ENCODE measurements at places on chromosomes 7 and 10.

DNA sequence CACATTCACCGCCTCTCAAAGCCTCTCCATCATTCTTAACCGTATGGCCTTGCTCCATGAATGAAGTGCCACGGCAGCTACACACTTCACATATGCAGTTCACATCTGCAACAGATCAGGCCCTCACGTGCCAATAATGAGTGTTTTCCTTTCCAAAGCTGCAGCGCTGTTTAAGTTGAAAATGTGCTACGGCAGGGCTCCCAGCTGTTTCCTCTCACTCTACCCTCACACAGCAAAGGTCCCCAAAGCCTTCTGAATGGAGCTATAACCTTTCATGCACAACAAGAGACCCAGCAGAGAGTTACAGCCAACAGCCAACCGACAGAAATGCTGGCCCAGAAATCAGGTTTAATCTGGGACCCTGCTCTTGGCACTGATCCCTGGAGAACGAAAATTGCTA is 236.1 kb downstream of the ELMO1 start:
- no peak for DNase-seq

- no peak for DNase-seq
These were observed 10.1 kb downstream of the TBC1D12 start for GRCh38 chr10:94412449-94412848.

DNA sequence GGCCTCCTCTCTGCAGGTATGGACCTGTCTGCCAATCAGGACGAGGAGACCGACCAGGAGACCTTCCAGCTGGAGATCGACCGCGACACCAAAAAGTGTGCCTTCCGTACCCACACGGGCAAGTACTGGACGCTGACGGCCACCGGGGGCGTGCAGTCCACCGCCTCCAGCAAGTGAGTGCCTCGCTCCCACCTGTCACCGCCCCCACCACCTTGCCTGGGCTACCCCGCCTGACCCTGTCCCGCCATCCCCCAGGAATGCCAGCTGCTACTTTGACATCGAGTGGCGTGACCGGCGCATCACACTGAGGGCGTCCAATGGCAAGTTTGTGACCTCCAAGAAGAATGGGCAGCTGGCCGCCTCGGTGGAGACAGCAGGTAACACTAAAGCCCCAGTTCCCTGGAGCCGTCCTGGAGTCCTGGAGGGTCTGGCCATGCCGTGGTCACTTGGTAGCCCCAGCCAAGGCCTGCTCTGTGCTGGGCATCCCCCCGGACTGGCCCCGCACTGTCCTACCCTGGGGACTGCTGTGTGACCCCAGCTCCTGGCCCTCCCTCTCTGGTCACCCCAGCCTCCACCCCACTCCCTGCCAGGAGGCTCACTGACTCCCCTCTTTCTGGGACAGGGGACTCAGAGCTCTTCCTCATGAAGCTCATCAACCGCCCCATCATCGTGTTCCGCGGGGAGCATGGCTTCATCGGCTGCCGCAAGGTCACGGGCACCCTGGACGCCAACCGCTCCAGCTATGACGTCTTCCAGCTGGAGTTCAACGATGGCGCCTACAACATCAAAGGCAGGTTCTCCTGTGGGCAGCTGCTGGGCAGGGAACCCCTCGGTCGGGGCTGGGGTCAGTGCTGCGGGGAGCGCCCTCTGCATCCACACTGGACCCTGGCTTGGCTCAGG is 178.0 kb downstream of the RNF216 start:
- DNase-seq: no peak

- DNase-seq: no peak
These were observed 2.6 kb downstream of the CAMK2B start for GRCh38 chr7:44322631-44323363.

DNA sequence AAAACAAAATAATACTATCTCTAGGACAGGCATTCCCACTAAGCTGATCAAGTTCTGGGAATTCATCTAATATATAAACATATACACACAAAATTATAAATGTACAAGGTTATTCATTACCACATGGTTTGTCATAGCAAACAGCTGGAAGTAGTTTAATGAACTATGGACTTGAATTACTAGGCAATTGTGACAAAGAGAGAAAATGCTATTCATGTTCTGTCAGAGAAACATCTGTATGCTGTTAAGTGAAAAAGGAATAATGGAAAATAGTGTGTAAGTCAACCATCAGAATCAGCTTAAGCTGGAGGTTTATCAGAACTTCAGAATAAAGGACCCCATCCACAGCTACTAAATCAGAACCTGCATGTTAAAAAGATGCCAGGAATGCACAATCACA is 2.8 kb downstream of the ZNF248 start:
- DNase-seq: no peak

- no peak for DNase-seq
These were observed 91.2 kb upstream of the INSIG1 start for GRCh38 chr7:155206318-155207020.

DNA sequence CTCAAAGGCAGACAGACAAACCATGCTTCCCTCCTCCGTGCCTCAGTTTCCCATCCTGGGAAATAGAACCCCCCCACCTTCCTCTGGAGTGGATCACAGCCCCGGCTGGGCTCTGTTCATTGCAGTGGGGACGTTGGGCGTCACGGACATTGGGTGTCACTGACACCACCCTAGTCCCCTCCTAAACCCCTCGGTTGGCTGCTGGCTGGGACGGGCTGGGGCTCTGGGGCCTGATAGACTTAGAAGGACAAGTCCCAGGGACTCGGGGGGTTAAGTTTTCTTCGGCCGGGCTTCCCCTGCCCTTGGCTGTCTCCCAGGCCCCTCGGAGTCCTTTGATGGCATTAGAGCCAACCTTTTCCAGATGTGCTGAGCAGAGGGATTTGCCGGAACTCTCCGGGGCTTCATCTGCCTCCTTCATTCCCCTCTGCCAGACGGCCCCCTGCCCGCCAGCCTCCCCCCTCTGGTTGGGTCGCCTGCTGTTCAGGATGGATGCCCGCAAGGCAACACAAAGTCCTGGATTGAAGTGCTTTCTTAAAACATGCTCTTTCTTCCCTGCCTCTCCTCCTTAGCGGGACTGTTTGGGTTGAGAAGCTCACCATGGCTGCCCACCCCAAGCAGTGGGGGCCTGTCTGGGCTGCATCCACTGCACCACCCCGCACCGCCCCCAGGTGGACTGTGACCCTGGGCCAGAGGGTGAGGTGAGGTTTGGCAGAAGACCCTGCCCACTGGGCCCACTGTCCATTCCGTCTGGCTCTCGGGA is 73.0 kb downstream of the COL26A1 start:
- no peak for DNase-seq

DNA sequence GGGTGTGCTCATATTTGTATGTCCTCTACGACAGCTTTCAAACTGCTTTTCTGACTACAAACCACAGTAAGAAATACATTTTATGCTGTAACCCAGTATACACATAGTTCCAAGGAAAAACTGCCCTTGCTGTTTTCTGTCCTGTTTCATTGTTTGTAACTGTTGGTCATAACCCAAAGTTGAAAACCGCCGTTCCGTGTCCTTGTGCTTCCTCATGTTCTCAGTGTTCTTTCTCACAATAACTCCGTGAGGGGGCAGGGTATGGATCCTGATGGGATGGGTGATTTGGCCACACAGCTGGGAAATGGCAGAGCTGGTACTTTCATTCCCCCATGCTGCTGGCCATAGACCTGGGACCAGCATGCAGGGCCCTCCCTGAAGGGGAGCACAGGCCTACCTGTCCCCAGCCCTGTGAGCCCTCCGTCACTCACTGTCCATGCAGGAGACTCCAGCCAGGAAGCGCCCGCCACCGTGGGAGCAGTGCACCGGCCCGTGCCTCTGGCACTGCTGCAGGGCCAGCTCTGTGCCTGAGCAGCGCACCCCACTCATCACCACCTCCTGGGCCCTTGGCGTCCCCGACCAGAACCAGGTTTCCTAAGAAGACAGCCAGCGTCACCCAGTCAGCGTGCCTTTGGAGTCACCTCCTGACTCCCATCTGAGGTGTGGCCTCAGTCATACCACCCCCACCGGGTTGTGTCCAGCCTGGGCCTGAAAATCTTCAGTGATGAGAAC is 12.7 kb downstream of the LOXL4 start:
- no peak for DNase-seq

DNA sequence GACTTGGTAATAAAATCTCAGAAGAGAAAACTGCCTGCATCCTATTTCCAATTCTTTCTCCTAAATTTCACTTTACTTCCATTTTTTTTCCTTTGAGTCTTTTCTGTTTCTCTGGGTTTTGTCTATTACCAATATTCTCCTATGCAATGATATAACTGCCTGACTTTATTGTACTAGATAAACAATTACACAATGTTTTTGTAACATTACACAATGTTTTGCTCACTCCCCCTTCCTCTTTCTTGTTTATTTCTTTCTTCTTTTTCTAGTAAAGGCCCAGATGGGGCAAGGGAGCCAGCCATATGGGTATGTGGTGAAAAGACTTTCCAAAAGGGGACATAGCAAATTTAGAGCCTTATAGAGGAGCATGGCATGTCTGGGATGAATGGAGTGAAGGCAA is 278.7 kb upstream of the PHYHIPL start:
- DNase-seq: no peak

DNA sequence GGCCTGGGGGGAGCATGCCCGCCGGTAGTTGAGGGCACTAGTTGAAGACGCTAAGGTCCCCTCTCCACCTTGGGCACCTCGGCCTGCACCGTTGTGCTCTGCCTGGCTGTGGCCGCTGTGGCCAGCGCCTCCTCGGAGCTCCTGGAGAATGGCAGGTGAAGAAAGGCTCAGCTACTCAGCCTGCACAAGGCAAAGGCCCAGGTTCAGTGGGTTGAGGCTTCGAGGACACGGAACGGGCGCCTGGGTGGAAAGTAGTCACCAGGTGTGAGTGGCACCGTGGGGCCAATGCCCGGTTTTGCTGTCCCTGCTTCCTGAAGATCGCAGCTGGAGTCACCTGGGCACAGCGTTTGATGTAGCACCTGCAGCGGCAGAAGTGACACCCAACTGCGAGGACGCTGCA is 12.4 kb upstream of the ZNF716 start:
- no peak for DNase-seq

DNA sequence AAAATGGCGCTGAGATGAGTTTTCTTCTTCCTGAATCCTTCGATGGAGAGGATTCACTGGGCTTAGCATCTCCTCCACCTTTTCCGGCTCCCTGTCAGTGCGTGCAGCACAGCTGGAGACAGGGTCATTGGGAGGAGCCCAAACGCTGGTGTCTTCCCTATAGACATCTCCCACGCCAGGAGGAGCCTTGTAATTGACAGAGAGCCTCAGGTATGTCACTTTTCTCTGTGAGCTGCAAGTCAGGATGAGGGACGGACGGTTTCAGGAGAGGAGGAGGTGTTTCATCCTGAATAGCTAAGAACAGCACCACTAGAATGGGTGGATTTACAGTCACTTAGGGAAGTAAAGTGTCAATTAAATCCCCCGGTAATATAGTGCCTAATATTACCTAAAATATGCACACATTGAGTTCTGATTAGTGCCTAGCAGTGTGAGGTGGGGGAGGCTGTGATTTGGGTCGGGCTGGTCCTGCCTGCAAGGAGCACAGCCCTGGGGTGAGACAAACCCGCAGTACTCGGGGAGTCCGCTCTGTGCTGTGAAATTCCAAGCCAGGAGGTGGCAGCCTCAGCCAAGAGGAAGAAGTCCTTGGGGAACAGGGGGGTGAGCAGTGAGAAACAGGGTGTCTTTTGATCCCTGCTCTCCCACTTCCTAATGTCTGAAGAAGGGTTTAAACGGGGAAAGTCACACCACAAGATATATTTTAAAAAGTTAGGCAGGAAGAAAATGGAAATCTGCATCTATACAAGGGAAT is 28.2 kb downstream of the IL15RA start:
- peak; percentile 62 for DNase-seq

GRCh38 chr7:120735791-120736190 is 122.2 kb downstream of the TSPAN12 start:
- no peak for DNase-seq

DNA sequence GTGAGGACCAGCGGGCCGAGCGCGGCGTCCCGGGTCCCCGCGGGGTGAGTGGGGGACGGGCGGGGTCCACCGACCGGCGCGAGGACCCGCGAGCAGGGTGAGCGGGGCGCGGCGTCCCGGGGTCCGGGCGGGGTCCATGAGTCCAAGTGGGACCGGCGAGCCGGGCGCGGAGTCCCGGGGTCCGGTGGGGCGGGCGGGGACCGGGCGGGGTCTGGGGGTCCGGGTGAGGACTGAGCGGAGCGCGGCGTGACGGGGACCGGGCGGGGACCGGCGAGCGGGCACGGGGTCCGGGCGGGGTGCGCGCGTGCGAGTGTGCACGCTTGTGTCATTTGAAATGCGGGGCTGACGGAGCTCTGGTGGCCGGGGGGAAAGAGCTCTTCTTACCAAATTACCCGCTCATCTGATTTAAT is 765 bp downstream of the CELF2 start:
- peak; percentile 41 for DNase-seq

GRCh38 chr7:114026486-114027089 is 107.8 kb upstream of the PPP1R3A start:
- peak; percentile 43 for DNase-seq

GRCh38 chr7:1237704-1238255 is 5.1 kb downstream of the UNCX start:
- no peak for DNase-seq

DNA sequence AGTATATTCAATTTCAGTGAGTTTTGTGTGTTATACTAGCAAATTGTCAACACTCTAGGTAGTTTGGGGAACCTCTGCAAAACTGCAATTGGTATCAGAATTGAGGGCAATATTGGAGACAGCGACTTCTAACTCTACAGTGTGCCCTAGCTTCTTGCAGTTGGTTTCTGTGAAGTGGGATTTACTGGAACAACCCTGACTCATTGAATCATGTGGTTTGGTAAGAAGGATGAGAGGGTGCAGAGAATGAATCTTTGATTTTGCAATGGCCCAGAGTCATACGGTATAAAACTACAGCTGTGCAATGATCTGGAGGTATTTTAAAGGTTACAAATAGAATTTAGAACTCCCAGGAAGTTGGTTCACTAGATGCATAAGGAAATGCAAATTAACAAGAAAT is 129.1 kb upstream of the PPP1R3A start:
- DNase-seq: no peak
